Thoracic aorta (tissue), 2 donors: ENCODE measurements at places on chromosomes 11 and 22.

DNA sequence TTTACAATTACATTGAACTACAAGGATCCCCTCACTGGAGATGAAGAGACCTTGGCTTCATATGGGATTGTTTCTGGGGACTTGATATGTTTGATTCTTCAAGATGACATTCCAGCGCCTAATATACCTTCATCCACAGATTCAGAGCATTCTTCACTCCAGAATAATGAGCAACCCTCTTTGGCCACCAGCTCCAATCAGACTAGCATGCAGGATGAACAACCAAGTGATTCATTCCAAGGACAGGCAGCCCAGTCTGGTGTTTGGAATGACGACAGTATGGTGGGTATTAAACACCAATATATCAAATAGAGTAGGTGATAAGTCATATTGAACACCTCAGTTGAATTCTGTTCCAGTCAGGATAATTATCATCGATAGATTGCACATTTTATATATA is 4.4 kb downstream of the FBXO7 start:
- DNase-seq = no peak

- no peak for DNase-seq
Measured at GRCh38 chr11:34641456-34641855, 20.6 kb downstream of the EHF start.

DNA sequence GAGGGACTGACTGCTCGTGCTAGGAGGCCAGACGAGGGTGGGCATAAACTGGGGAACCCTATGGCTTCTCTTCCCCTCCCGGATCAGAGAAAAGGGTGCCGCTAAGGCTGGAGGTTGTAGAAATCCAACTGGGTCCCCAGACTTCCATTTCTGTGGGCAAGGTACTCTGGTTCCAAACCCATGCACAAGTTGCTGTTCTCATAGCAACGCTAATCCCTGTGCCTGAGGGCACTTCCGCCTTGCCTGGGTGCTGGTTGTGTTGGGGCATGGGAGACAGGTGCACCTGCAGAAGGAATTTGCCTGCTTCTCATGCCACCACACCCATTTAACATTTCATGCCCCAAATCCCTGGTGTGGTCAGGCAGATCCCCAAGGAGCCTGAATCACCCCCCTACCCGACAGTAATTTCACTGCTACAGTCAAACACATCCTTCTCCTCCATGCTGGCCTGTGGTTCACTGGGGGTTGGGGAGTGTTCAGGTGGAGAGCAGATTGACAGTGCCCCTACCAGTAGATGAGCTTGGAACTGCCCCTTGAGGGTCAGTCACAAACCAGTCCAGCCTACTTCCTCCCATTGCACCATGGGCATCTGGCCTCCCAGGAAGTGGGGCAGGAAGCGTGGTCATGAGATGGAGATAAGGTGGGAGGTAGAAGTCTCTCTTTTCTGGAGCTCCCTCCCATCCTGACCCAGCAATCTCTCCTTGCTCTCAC is 1.2 kb downstream of the C2CD2L start:
- DNase-seq = no peak

DNA sequence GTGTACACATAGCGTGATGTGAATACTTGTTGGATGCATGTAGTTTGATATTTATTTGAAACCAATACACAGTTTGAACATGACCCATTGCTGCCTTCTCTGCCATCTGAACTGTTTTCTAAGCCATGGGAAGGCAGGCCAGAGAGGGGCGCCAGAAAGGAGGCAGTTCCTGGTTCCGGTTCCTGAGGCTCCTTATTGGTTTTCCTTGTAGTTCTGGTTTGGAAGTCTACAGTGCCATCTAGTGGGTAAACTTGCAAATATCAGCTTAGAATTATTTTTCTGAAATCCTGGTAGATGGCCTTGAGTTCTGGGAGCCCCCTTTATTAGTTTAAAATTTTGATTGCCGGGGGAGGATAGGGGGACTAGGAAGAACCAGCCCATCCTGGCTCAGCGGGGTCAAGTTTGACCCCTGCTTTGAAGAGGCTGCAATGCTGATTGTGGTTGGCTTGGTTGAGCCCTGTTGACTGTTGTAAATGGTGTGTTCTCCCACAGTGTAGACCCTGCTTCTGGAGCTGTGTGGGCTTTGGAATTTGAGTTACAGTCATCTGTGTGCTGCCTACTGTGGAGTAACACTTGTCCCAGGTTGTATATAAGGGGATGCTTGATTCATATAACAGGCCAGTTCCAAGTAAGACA is 48.4 kb downstream of the GRAMD1B start:
- no peak for DNase-seq

- DNase-seq = no peak
Measured at GRCh38 chr11:121421149-121421901, 30.8 kb upstream of the SORL1 start.

DNA sequence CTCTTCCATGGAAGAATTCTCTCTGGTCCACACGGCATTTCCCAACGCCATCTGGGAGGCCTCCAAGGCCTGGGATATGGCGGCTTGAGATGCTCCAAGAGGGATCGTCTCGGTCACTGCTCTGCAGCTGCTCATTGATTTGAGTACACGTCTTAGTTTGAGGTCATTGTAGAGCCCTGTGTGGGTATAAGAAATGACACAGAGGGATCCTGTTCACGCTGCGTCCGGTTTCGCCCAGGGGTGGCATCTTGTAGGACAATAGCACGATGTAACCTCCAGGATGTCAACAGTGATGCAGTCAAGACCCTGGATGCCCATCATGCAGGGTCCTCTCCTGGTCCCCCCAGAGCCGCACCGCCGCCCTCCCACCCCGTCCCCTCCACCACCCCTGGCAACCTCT is 564.6 kb downstream of the BRD1 start:
- no peak for DNase-seq

DNA sequence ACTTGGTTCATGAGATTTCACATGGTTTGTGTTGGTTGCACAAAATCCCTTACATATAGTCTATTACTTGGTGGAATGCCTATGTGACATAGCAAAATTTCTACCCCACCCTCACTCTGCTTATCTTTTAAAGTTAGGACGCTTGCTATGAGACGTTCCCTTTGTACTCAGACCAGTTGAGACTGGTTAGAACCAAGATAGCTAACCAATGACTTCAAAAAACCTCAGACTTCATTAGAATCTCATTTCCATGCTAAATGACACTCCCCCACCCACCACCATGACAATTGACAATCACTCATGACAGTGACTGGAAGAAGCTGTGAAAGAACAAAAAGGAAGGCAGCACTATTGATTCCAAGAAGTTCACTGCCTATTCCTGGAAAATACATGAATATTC is 313.6 kb downstream of the ETS1 start:
- no peak for DNase-seq

- DNase-seq = no peak
Measured at GRCh38 chr22:32776802-32777201, 24.7 kb upstream of the TIMP3 start.

DNA sequence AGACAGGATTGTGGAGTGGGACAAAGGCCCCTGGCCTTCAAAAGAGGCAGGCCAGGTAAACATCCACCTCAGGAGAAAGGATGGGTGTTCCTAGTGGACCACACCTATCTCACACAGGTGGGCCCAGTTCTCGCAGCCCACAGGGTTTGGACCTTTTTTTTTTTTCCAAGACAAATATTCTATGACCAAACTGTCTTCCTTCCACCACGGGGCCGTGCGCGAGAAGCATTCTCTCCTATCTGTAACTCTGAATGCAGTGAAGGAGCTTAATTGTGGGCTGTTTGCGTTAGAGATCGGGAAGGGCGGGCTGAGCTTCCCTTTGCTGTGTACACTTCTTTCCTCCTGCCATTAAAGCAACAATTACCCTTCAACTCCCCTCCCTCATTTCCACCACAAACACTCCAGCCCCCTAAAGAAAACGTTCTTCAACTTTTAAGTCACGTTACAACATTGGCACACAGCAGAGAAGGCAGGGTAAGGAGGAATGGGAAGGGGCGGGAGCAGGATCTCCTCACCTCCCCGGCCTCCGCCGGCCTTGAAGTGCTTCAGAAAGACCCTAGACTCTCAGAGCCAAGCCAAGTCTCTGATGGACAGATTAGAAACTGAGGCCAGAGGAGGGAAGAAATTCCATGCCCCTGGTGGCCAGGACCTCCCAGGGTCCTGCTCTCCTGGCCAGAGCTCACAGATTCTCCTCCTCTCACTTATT is 238.4 kb downstream of the BUD13 start:
- DNase-seq = no peak

GRCh38 chr11:47324520-47324919 is 28.0 kb downstream of the MYBPC3 start:
- DNase-seq = no peak
